Dorsolateral prefrontal cortex (tissue), 122 donors: ENCODE measurements at places on chromosomes 6 and 20. TPM values are rescaled to one million over a fixed set of nuclear protein-coding genes. Genes with fewer than 3 reads are reported as not detected.

OR2J3 gene
- total RNA-seq = not detected

PAK5 gene
- 11.1 TPM for total RNA-seq

ZSCAN26 gene
- 33.6 TPM for total RNA-seq

FAM162B gene
- 14.9 TPM for total RNA-seq

OPN5 gene
- 0.42 TPM for total RNA-seq

DNA sequence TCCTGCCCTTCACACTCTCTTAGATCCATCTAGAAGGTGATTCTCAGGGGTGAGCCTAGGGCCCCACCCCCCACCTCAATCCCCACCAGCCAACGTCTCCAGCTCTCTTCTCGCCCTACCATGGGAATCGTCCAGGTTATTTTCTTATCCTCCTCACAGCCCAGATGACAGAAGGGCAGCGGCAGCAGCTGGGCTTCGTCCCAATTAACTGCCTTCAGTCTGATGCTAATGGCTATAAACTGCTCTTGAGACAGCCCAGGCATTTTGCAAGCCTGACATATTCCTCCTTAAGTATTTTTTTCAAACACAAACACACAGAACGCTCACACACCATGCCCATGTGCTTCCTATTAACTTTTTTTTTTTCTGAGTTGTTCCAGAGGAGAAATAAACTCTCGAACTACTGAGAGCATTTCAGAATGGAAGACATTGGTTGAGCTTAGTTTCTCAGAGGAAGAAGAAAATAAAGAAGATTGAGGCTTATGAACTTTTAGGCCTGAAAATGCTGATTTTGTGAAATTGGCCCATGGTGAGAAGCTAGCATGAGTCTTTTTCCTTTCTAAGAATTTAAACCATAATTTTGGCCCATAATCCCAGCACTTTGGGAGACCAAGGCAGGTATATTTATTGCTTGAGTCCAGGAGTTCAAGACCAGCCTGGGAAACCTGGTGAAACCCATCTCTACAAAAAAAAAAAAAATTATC lies 124.6 kb downstream of the EYA2 start:
- no peak for DNase-seq

- no peak for DNase-seq
Measured at GRCh38 chr6:74805916-74806696, 399.7 kb downstream of the COL12A1 start.

GRCh38 chr6:127792616-127793015 lies 108.2 kb downstream of the THEMIS start:
- no peak for DNase-seq

GRCh38 chr6:24273096-24273870 lies 84.6 kb downstream of the DCDC2 start:
- DNase-seq = no peak

- DNase-seq = no peak
Measured at GRCh38 chr6:81735756-81736380, 16.6 kb downstream of the TENT5A start.

GRCh38 chr6:119179062-119179461 lies 100.6 kb upstream of the FAM184A start:
- no peak for DNase-seq

DNA sequence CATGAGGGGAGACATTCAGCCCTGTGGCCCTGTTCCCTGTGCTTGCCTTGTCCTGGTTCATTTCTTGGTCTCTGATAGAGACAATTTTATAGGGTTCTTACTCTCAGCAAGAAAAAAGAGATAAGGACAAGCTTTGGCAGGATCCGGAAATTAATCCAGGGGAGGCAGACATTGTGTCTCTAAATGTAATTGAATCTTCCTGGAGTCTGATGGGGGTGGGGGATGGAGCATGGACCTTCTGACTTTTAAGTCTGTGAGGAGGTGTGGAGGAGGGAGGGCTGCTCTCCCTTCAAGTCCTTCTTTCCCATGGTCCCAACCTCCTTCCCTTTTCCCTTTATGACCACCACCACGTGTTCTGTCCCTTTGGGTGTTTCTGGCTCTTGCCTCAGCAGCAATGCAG lies 512.7 kb downstream of the DHX35 start:
- no peak for DNase-seq

DNA sequence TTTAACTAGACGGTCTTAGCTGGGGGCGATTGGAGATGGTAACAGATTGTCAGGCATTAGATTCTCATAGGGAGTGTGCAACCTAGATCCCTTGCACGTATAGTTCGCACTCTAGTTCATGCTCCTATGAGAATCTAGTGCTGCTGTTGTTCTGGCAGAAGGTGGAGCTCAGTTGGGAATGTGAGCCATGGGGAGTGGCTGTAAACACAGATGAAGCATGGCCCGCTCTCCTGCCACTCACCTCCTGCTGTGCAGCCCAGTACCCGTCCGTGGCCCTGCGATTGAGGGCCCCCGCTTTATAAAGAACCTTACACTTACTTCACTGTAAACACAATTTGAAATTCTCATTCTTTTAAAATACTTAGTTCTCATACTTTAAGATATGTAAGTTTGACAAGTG lies 339.4 kb downstream of the CDH26 start:
- no peak for DNase-seq
